ENCODE measurements at places on chromosomes 2 and 18.
A peak's percentile ranks its signal among the peaks of the same experiment; 100 is the strongest.

DNA sequence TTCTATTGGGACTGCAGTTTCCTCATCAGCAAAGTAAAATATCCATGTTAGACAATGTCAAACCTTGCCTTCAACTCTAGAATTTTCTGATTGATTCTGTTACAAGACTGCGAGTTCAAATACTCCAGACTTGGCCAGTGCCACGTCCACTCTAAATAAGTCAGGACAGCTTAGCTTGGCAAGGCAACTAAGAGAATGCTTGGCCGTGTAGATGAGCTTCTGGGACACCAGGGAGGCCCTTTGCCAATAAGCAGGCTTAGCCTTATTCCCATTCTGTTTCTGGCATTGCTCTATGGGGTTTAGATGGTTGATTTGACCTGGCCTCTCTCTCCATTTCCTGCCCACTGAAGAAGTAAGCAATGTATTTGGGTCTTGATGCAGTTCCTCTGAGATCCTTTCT is 218.1 kb upstream of the SIX2 start:
- no peak for DNase-seq

- DNase-seq, result no peak
These were observed 129.8 kb downstream of the MYO3B start for GRCh38 chr2:170307555-170308351.

GRCh38 chr18:23355206-23355605 is 97.9 kb upstream of the RIOK3 start:
- DNase-seq, result no peak

DNA sequence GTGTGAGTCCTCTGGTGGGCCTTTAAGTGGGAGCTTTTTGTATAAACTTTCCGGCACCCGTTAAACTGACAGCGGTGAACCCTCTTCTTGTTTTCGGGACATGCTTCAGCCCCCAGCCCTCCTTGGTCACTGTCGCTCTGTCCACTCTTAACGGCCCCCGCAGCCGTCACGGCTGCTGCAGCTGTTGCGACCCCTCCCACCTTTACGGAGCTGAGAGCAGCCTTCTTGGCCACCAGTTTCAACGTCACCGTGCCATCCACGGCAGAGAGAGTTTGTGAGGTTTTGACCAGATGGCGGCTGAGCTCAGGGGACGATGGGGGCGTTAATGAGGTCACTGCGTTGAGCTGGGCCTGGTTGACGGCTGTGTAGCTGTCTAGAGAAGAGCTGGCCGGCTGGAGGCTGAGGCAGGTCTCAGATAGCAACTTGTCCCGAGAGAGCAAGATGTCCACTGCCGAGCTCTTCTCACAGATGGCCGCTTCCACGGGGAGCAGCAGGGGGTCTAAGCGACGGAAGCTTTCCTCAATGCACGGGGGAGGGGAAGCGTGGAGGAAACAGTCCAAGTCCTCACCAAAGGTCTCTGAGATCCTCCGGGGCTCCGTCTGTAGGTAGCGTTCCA is 41.9 kb downstream of the KLF7 start:
- DNase-seq, result no peak

DNA sequence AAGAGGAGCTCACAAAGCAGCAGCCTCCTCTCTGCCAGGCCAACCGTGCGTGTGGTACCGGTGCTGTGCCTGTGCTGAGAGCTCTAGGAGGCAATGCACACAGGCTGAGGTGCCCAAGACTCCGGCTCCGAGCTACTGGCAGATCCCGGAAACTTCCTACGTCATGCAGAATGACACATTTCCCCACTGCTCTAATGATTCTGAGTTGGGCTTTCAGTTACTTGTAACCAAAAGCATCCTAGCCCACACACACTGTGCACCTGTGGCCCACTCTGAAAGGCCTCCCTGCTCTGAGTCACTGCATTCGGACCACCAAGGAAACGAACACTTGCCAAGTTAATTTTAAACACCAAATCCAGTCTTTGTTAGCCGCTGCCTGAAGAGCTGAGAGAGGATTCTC is 9.3 kb upstream of the RNU4ATAC start:
- DNase-seq, result no peak

- DNase-seq, result no peak
These were observed 1.1 kb downstream of the CCDC93 start for GRCh38 chr2:118012778-118013177.

GRCh38 chr2:23426263-23426905 is 41.4 kb downstream of the KLHL29 start:
- DNase-seq, result no peak

DNA sequence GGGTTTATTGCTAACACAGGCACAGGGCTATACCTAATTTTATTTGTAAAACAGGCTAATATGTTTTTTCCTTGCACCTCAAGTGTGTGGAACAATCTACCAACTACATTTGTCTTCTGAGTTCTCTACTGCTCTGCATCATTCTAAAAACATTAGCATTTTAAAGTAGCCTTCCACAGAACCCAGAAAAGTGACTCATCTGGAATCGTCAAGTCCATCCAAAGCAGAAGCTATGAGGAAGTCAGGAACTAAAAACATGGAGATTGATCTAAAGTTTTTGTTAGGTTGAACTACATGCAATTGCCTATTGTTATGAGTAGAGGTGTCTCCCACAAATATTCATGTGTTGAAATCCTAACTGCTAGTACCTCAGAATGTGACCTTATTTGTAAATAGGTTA is 70.9 kb downstream of the SUCLG1 start:
- no peak for DNase-seq

GRCh38 chr2:29022679-29023078 is 41.6 kb downstream of the TOGARAM2 start:
- DNase-seq, result no peak

GRCh38 chr2:9001778-9002177 is 1.7 kb downstream of the MBOAT2 start:
- no peak for DNase-seq

- no peak for DNase-seq
These were observed 8.1 kb downstream of the NBEAL1 start for GRCh38 chr2:203022751-203023150.

- peak; percentile 92 for DNase-seq
These were observed 42.2 kb upstream of the SMAD7 start for GRCh38 chr18:48992791-48993555.

DNA sequence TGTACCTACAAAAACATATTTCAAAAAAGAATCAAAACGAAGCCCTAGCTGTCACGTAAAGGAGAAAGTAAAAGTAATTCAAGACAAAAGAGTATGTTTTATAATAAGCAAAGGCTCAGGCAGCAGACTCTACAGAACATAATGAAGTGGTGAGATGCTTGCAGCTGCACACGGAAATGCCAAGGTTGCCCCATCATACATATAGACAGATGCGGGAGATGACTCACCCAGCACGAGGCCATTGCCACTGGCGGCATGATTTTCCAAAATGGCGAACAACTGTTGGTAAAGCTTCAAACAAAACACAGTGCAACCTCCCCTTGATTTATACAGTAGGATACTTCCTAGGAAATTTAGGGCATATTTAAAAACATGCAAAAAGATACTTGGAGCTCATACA is 26.0 kb upstream of the C1QL2 start:
- DNase-seq, result no peak

- DNase-seq, result peak; percentile 62
These were observed 58.1 kb downstream of the NCKAP1 start for GRCh38 chr2:182980115-182980514.

DNA sequence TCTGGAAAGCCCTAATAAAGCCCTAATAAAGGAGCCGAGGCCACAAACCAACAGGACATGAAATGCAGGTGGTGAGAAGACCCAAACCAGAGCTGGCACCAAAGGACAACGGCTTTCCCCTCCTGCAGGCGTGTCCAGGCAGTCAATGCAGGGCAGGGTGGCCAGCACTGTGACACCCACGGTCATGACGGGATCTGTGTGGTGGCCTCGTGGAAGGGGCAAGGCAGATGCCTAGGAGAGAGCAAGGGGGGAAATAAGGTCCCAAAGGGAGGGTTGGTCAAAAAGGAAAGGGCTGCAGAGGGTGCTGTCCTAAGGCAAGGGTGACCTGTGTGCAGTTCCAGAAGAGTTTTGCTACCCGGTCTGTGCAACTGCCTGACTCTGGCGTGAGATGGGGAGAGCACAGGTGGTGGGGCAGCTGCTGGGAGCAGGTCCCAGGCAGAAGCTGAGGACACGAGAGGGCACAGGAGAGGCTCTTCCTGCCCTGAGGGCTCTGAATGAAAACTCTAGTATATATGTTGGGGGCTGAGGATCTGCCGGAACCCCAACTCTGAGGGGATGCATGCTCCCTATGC is 156.7 kb downstream of the TPO start:
- DNase-seq, result no peak

Measured in suppressor macrophage treated with lipopolysaccharide for 4 hours (primary cell).